ENCODE measurements at places on chromosomes 12 and 14.

GRCh38 chr12:59494617-59495016, 101.2 kb upstream of the SLC16A7 start:
- DNase-seq = no peak

DNA sequence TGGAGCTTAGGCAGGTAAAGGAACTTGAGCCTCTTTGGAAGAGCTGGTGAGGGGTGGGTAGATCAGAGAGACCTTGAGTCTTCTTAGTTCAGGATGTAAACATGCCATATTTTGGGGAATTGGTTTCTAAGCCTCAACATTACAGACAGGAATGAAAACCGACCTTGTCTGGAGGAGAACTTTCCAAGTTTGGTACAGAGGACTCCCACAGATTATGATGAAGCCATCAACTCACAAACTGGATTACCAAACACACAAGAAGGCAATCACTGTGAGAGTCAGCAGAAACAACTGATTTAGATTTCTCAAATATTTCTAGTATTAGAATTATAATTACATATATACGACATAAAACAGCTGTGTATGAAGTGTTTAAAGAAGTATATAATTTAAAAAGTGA, 22.3 kb upstream of the AMN1 start:
- no peak for DNase-seq

DNA sequence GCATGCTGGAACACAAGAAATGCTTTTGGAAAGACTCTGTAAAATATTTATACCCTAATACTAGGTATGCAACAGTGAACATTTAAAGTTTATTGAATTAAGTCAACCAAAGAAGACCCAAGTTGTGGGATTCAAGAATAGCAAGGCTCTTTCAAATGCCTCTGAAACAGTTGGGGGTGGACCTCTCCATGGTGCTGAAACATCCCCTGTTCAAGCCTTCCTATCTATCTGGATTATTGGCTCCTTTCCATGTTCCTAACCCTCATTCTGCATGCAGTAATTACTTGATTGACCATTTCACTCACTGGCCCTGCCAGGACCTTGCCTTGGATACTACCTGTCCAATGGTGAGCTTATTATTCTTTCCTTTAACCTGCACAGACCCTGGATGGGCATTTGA, 349.7 kb downstream of the NRXN3 start:
- no peak for DNase-seq

- no peak for DNase-seq
These were observed 1122.2 kb upstream of the TMEM132C start for GRCh38 chr12:127144770-127145169.

GRCh38 chr14:103544388-103545218, 15.6 kb downstream of the TRMT61A start:
- no peak for DNase-seq

DNA sequence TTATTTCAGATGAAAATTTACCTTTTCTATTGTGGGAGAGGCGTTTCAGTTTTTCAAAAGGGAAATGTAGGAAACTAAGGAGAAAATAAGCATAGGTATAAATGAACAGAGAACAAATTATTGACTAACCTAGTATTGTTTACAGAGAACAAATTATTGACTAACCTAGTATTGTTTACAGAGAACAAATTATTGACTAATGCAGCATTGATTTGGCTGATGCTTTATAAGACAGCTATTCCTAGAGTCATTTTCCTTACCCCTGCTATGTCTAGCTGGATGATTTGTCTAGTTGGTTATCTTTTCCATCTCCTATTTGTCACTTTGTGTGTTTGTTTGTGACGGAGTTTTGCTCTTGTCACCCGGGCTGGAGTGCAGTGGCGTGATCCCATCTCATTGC, 22.6 kb downstream of the TMPO start:
- no peak for DNase-seq

DNA sequence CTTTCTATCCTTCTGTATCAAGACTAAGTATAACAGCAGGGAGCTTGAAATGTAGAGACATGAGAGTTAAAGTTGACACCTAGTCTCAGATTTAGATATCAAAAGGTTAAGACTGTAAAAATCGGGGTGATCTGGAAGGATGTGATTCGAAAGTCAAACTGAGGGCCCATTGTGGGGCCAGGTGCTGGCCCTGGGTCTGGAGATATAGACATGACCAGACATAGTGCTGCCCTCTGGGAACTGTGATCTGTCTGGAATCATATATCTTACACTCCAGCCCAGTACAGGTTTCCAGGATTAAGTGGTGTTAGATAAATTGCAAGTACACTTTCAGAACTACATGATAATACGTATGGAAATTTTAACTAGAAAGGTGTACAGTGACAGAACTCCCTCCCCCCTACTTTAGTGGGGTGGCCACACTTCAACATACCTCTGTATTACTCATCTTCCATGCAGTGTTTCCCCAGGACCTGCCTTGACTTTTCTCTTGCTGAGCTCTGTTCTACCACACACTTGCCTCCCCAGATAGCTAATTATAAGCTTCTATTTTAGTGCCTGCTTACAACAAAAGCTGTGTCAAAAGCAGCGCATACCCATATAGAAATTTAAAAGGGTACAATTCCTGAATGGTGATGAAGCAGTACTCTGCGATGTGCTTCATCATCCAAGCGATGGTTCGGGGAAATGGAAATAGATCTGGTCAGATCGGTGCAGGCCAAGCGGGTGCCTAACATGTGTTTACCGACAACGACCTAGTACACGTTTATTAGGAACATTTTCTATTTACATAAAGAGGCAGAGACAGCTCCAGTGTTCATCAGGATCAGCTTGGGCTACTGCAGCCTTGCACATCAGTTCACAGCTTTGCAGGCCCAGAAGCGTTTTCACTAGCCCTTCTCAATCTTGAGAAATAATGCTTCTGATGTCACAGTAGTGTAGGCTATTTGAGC, 68.7 kb downstream of the ARF6 start:
- no peak for DNase-seq

GRCh38 chr12:3136641-3137267, 59.6 kb downstream of the TSPAN9 start:
- no peak for DNase-seq

DNA sequence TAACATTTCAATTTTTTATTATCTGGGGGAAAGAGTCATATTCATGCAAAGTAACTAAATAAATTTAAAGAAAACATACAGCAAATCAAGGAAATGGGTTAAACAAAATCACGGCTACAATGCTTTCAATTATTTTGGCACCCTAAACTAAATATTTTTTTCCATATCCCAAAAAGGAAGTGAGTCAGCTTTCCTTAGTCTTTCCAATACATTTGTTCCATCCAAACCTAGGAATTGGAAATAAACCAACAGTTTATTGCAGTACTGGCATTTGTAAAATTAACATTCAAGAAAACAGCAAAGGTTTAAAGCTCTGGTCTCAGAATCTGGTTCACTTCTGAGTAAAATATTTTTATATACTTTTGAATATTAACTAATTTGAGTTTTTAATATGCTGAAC, 89.2 kb downstream of the BCL2L14 start:
- DNase-seq = no peak

DNA sequence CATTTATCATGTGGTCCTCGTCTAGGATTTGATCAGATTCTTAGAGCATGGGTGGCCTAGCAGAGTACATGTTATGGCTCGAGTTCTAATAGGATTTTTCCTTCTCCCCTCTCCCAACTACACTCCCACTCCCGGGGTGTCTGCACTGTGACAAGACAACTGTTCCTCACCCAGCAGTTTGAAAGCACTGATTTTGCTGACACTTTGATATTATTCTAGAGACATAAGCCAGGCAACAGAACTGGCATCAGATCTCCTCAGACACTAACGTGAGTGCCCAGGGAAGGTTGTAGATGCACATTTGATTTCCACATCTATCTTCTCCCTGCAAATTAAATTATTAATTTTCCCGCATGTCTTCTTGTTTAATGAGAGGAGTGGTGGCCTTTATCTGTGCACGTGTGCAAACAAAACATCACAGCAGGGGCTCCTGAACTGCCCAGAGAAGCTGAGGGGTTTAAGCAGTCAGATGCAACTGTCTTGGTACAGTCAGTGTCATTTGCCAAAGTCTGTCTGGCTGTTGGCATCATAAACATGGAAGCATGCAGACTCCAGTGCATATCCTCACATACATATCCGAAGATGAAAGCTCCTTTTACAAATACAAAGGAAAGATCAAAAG, 491.8 kb downstream of the NPAS3 start:
- no peak for DNase-seq

DNA sequence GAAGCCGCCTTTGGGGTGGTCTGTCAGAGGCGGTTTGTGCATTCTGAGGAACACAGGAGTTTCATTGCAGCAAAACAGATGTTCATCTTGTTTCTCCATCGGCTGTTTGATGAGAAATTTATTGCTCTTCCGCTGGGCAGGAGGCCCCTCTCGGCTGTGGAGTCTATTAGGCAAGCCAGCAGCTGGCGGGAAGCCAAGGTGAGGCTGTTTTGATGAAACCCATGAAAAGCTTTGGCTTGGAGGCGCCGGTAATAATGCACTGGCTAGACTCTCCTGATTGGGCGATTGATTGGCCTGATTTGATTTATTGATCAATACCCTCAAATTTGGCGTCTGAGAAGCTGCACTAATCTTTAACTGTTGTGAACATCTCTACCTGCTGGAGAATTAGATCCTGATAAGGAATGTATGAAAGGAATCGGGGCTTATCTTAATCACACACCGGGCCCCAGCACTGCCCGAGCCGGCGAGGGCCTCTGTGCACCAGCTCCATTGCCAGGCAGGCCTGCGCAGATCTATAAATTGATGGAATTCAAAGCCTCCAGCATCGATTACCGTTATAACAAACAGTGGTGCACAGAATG, 187.7 kb downstream of the PHETA1 start:
- no peak for DNase-seq
